Foreskin keratinocyte (primary cell): ENCODE measurements at places on chromosomes 7 and 10. TPM values are rescaled to one million over a fixed set of nuclear protein-coding genes. Genes with fewer than 3 reads are reported as not detected.

NUTM2E gene
- 0.20 and 0.28 TPM in 2 replicates for total RNA-seq

MMRN2 gene
- total RNA-seq: 6.2 and 11.1 TPM in 2 replicates

PVRIG gene
- total RNA-seq: not detected in 2 replicates

DNA sequence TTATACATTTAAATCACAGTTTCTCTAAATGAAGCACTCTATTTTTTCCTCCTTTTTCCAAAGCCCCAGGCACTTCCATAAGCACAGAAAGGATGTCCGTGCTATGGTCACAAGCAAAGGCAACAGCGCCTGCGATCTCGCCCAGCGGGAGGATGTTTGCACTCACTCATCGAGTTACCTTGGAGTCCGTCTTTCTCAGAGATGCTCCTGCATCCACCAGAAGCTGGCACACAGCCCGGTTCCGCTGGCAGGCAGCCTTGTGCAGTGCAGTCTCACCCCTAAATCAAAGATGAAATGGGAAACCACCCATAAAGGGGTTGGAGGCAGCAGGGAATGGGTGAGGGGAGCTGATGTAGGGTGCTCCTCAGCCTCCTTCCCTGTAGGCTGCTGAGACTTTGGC lies 51.9 kb upstream of the PTN start:
- DNase-seq: no peak

PDGFA gene
- total RNA-seq: 41.4 and 42.0 TPM in 2 replicates

- DNase-seq: no peak
Measured at GRCh38 chr10:118968482-118968881, 61.0 kb upstream of the NANOS1 start.

DNA sequence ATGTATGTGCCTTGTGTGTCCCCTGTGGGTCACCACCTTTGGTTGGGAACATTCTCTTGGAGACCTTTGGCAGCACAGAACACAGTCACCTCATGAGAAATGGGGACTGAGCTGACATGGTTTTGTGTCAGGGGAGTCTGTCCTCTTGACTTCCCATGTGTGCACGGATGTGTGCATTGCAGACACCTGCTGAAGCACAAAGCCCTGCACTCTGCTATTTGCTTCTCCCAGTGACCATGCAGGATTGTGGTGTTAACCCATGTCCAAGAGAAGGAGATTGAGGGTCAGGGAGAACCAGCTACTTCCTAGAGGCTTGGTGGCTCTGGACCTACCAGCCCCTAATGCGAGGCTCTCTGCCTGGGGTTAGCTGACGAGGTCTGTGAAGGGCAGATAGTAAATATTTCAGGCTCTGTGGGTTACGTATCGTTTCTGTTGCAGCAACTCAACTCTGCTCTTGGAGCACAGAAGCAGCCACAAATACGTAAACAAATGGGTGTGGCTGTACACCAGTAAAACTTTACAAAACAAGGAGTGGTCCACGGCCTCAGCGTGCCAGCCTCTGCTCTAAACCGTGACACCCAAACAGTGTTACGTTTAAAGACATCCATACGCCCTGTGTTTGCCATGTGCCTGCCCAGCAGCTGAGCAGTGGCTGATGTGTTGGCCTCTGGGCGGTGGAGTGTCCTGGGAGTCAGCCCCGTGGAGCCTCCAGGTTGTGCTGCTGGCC lies 51.7 kb downstream of the ADCY1 start:
- no peak for DNase-seq

DNA sequence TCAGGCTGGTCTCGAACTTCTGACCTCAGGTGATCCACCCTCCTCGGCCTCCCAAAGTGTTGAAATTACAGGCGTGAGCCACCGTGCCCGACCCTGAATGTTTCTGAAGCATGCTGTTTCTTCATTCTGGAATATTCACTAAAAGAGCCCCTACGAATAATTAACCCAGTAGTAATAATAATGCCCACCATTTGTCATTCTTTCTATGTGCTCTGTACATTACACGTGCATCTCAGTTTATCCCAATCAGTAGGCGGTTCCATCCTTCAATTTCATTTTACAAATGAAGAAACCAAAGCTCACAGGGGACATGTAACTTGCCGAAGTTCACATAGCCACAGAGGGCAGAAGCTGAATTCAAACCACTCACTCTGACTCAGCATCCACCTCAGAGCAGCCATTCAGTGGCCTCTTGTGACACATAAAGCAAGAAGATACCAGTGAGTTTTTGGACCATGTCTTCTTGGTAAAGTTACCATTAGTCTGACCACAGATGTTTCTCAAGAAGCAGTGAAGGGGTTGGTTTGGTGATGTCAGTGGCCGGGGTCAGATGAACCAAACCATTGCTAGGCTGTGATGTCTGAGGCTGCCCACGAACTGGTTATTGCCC lies 71.9 kb upstream of the DUSP5 start:
- no peak for DNase-seq

DNA sequence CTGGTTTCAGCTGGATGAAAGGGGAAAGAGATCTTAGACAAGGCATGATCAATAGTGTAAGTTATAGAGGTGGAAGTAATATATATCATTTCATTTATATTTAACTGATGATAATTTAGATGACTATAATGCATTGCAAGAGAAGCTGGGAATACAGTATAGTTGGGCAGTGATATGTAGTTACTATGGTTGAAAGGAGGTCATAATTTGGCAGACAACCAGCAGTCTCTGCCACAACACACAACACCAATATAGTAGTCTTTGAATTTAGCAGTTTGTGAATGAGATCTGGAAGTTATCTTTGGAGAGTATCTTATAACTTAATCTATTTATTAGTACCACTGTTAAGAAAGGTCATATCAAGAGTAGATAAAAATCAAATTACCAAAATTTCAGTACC lies 39.9 kb downstream of the TAX1BP1 start:
- DNase-seq: no peak

DNA sequence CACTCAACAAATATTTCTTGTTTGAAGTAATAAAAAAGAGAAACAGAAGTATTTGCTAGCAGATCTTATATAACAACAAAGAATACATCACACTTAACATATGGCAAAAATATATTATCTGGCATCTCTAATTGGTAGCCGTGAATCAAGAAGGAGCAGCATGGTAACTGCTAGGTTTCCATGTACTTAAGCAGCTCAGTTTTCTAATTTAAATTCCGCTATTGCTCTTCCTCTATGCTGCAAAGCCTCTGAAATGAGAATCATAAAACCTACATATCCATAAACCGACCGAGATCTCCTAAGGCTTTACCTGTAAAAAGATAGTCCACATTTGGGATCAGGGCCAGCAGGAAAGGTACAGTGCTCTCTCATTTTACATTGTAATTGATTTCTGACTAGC lies 76.6 kb upstream of the PTPRZ1 start:
- no peak for DNase-seq

- DNase-seq: no peak
Measured at GRCh38 chr7:37336259-37336658, 112.4 kb downstream of the ELMO1 start.

GRCh38 chr7:156881679-156882078 lies 11.3 kb downstream of the LMBR1 start:
- DNase-seq: no peak

DNA sequence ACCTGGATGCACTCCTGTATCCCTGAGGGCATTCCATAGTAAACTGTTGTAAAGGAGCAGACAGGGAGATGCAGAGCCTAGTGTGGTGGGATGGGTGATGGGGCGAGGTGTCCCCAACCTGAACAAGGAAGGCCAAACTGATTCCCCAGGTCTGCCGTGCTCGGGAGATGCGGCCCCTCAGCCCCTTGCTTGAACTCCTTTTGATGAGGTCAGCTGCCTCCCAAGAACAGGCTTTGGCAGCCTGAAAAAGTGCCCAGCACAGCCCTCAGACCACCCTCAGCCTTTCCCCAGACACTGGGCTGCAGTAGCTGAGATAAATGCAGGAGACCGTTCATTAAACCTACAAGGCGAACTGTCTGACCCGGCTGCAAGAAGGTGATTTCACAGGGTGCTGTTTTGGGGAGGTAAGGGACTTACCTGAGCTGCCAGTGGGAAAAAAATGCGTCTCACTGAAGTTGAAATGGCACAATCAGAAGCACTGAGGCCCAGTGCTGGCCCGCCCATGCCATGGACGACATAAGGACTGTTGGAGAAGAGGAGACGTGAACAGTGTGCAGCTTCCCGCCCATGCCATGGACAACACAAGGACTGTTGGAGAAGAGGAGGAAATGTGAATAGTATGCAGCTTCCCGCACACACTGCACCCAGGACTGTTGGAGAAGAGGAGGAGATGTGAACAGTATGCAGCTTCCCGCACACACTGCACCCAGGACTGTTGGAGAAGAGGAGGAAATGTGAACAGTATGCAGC lies 148.4 kb upstream of the FAM20C start:
- DNase-seq: no peak

DNA sequence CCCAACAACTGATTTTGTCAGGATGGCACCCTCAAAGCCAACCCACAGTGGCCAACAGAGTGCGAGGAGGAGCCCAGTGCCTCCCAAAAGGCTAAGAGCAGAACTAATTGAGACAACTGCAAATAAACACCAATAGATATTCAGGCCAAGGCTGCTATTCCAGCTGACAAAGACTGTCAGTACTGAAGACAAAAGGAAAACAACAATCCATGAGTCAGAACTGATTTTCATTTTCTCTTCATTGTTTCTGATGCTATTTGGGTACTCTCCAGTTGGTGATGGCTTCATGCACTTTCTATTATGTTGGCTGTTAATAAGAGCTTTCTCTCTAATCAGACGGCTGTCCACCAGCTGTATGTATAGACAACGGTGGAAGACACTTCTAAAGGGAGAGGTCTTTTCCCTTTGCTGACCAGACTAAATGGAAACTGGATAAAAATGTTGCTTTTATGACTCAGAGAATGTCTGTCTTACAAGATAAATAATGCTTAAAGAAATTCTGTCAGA lies 515.9 kb downstream of the PARD3 start:
- no peak for DNase-seq

DNA sequence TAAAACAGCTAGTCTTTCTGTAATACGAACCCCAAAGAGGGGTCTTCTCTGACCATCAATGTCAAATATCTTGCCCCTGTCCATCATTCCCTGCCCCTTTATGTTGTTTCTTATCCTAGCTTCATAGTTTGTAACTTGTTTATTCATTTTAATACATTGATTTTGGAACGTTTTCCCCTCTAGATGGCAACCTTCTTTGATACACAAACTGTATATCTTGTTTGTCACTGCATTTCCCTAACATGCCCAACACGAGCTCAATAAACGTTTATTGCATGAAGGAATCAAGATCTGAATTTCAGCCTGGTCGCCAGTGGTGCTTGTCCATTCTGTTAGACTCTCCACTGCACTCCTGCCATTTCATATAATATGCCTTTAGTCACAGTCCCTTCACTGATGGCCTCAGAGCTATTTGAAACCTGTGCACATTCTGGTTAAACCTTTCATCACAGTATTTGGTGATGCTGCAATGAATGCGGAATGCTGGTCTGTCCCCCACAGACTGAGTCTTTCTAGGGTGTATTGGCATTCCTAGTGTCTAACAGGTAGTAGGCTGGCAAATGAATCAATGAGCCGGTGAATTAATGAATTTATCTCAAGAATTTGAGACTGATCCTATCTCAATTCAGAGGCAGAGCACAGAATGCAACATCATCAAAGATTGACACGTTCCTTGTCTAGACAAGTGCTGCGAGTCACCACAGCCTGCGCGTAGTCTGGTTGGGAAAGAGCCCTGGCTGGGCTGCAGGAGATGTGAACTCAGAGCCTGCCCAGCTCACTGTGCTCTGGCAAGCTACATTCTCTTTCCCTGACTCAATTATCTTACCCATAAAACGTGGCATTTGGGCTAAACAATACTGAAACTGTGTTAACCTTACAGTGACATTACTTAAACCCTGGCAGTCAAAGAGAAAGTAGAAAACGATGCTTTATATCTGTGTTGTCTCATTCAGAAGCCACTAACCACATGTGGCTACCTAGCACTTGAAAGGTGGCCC lies 55.2 kb upstream of the FRMD4A start:
- DNase-seq: peak; percentile 93

- no peak for DNase-seq
Measured at GRCh38 chr7:65475734-65476319, 102.2 kb downstream of the ZNF92 start.

TMEM196 gene
- total RNA-seq: not detected in 2 replicates

DNA sequence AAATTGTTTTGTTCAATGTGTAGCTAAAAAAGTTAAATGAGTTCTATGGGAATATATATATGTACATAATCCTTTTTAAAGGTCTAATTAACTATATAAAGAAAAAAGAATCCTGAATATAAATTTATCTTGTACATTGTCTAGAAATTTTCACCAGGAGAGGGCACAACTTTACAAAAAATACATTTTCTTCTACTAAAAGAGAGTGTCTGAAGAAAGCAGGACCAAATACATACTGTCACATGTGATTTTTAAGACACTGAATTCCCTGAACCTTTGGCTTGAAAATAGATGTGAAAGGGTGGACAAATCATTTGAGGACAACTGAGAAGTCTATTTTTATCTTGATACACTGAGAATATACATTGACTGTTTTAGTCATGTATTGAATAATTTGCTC lies 204.3 kb downstream of the DGKB start:
- no peak for DNase-seq

CRTAC1 gene
- not detected in 2 replicates for total RNA-seq

GRCh38 chr10:32217216-32217615 lies 129.7 kb downstream of the EPC1 start:
- no peak for DNase-seq

DNA sequence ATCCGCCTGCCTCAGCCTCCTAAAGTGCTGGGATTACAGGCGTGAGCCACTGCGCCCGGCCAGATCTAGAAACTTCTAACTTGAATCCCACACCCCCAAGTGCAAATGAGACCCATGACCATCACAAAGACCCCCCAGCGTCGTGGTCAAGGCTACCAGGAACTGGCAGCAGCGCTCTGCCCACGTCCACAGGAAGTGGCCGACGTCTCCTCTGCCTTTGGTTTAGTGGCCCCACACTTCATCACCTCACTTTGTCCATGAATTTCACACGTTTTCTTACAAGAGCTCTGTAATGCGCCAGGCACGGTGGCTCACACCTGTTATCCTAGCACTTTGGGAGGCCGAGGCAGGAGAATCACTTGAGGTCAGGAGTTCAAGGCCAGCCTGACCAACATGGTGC lies 53.5 kb upstream of the TNRC18 start:
- DNase-seq: no peak

DNA sequence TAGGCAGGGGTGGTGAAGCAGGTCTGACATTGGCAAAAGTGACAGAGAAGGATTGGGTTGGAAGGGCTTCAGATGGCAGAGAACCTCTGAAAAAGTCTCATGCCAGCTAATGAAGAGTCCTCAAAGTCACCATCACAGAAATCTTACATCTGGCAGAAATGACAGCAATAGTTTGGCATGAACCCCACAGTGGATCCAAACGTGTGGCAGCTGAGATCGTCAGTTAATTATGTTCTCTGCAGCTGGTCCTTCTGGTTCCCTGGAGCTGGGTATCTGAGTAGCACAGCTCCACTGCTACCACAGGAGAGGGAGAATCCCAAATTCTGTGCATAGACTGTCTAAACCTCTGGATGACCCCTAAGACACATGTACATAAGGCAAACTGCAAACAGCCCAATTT lies 73.4 kb downstream of the ALOX5 start:
- DNase-seq: no peak

- no peak for DNase-seq
Measured at GRCh38 chr7:131285556-131285955, 42.1 kb upstream of the MKLN1 start.

TFPI2 gene
- total RNA-seq: 21.8 and 67.5 TPM in 2 replicates

MCM7 gene
- 207 and 234 TPM in 2 replicates for total RNA-seq

- DNase-seq: no peak
Measured at GRCh38 chr10:90751107-90751997, 106.5 kb downstream of the HTR7 start.
